Stimulated activated naive CD4-positive, alpha-beta T cell (primary cell): ENCODE measurements at places on chromosomes 12 and 14.

GRCh38 chr12:44286821-44287505, 451.1 kb downstream of the TMEM117 start:
- DNase-seq, result no peak

DNA sequence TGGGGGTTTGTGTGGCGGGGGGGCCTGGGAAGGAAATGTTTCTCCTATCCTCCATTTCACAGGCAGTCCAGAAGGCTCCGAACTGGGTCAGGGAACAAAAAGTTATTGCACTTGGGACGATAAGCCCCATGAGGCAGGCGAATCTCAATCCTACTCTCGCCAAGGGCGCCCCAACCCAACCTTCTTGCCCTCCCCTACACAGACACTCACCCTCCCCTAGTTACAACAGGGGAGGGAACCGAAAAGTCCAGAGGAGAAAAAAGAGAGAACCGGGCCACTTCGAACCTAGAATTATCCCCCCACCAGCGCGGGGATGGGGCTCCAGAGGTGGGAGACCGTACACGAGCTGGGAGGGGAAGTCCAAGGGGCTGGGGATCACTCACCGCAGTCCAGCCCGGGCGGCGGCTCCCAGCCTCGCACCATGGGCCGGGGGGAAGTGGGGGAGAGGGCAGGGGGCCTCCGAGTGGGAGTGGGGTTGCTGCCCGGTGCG, 357 bp downstream of the HOMEZ start:
- DNase-seq, result no peak

DNA sequence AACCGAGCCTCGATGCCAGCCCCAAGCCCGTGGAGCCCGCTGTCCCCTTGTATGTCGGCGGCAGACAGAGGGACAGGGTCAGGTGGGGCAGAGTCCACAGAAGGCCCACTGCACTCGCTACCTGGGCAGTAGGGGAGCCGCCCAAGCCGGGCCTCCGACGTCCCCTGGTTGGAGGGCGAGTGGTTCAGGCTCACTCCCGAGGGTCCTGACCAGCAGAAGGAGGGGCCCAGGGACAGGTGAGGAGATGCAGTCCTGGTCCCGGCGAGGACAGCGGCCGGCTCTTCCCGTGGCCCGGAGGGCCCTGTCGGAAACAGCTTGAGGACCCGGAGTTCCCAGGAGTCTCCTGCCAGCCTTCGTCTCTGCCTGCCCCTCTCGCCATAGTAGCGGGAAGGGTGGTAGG, 216.7 kb upstream of the SFSWAP start:
- DNase-seq, result no peak

- DNase-seq, result no peak
Observed at GRCh38 chr14:52155651-52156213, 86.9 kb upstream of the NID2 start.

DNA sequence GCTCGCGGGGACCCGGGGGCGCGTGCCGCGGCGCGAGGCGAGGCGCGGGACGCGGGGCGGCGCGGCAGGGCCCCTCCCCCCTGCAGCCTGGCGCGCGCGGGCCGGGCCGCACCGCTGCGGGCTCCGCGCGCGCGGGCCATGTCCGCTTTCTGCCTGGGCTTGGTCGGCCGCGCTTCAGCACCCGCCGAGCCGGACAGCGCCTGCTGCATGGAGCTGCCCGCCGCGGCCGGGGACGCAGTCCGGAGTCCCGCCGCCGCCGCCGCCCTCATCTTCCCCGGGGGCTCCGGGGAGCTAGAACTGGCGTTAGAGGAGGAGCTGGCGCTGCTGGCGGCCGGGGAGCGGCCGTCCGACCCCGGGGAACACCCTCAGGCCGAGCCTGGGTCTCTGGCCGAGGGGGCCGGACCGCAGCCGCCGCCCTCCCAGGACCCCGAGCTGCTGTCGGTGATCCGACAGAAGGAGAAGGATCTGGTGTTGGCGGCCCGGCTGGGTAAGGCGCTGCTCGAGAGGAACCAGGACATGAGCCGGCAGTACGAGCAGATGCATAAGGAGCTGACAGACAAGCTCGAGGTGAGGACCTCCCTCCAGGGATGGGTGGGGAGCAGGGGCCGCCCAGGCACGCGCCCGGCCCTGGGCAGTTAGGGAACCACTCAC, 820 bp downstream of the BICDL1 start:
- DNase-seq, result peak; percentile 72

GRCh38 chr12:41418586-41418985, 230.5 kb downstream of the PDZRN4 start:
- DNase-seq, result no peak

DNA sequence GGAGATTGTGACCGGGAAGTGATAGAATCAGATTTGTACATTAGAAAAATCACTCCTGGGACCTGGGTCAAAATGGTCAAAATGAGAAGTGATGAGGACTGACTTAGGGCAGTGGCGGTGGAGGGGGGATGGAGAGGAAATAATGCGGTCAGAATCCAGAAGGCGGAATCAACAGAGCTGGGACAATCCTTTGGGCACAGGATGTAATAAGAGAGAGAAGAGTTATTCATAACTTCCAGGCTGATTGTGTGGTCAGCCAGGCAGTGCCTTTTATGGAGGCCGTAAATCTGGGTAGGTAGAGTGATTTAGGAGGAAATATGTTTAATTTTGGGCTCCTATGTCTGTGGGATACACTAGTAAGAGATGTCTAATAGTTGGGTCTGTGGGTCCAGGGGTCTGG, 21.6 kb downstream of the FBXL14 start:
- no peak for DNase-seq

- DNase-seq, result no peak
Observed at GRCh38 chr12:117742721-117743120, 226.1 kb downstream of the KSR2 start.

- DNase-seq, result peak; percentile 92
Observed at GRCh38 chr12:14960548-14961465, 594 bp downstream of the ARHGDIB start.

GRCh38 chr12:85441741-85442140, 161.7 kb downstream of the ALX1 start:
- DNase-seq, result no peak

- no peak for DNase-seq
Observed at GRCh38 chr14:105337966-105338741, 23.6 kb downstream of the PACS2 start.

GRCh38 chr12:44628180-44628579, 247.9 kb downstream of the NELL2 start:
- no peak for DNase-seq

- no peak for DNase-seq
Observed at GRCh38 chr12:12896260-12896659, 4.9 kb downstream of the GPRC5A start.

DNA sequence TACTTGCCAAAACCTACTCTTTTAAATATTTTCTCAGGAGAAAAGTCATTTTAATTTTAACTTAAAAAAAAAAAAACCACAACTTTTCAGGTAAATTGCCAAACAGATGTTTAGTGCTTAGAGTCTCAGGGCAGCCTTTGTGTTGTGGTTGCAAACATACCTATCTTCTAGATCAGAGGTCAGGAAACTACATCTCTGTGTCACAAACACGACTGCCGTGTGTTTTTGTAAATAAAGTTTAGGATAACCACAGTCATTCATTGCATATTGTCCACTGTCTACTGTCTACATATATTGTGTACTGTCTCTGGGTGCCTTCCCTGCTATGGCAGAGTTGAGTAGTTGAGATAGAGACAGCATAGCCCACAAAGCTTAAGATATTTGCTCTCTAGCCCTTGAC, 48.9 kb downstream of the DYRK2 start:
- peak; percentile 29 for DNase-seq

DNA sequence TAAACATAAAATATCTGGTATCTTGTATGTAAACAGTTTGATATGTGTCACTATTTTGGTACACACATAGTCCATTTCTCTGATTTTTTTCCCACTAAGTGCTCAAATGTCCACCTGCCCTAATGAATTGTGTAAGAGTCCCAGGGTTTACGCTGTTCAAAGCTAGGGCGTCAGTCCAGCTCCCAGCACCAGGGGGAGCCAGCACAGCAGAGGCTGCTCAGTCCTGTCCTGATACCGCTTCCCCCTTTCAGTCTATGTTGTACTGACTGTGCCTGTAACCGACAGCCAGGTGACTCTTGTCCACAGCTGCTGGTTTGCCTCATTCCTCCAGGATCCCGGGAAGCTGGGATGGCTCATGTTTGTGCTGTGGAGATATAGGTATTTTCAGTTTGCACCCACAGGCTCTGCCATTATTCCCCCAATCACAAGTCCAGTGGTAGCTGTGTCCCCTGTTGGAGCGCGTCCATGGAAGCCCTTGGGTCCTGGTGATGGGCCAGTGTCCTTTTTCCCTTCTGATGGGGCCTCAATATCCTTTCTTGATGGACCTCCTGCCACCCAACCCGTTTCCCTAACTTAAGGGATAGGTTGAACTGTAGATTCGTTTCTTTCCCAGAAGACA, 242.0 kb downstream of the NEDD1 start:
- peak; percentile 8 for DNase-seq

- no peak for DNase-seq
Observed at GRCh38 chr14:63486738-63487137, 56.4 kb downstream of the PPP2R5E start.

GRCh38 chr14:90844321-90844720, 28.1 kb upstream of the TTC7B start:
- no peak for DNase-seq

GRCh38 chr12:51779876-51780275, 68.6 kb downstream of the FIGNL2 start:
- DNase-seq, result no peak

DNA sequence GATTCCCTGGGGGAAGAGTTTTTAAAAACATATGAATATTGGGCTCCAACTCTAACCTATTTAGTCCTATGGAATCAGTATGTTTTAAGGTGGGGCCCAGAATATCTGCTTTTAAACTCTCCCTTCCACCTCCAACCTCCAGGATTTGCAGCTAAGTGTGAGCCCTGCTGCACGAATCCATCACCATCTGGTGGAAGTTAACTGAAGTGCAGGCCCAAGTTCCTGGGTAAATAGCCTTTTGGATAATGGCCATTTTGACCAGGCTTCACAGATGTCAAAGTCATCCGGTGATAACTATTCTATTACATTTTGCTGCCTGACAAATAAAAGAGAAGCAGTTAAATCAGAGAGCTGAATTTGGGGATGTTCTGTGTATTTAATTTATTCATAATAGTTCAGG, 58.1 kb upstream of the RMST start:
- DNase-seq, result no peak

DNA sequence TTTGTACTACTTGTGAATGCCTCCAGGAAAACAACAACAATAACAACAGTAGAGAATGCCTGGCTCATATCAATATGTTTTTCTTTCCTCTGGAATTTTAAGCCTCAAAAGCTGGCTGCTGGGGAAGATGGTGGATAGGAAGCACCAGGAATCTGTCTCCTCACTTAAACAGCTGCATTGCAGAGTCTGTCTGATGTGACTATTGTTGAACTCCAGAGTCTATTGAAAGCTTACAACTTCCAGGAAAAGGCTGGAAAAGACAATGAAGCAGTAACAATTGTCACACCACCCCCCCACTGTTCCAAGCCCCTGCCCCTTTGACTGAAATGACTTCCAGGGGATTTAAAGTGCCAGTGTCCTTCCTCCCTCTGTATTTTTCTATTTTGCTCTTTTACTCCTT, 309.7 kb downstream of the BMP4 start:
- no peak for DNase-seq

GRCh38 chr14:47626151-47627035, 49.0 kb downstream of the MDGA2 start:
- no peak for DNase-seq

GRCh38 chr12:117064596-117064995, 34.6 kb downstream of the TESC start:
- DNase-seq, result no peak

DNA sequence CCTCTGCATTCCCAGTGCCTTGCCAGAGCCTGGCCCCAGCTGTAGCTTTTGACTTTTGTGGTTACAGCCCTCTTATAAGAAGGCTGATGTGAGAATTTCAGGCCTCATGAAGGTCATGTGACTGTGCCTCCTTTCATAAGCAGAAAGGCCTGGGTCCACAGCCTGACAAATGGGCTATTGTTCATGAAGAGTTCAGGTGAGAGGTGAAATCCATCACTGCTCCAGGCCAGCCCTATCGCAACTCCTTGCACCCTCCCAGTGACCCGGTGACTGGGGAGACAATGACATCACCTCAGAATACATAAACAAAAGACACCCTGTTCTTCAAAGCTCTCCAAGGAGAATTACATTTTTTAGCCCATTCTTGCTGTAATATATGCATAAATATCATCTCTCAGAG, 321.5 kb downstream of the PCNX1 start:
- no peak for DNase-seq

DNA sequence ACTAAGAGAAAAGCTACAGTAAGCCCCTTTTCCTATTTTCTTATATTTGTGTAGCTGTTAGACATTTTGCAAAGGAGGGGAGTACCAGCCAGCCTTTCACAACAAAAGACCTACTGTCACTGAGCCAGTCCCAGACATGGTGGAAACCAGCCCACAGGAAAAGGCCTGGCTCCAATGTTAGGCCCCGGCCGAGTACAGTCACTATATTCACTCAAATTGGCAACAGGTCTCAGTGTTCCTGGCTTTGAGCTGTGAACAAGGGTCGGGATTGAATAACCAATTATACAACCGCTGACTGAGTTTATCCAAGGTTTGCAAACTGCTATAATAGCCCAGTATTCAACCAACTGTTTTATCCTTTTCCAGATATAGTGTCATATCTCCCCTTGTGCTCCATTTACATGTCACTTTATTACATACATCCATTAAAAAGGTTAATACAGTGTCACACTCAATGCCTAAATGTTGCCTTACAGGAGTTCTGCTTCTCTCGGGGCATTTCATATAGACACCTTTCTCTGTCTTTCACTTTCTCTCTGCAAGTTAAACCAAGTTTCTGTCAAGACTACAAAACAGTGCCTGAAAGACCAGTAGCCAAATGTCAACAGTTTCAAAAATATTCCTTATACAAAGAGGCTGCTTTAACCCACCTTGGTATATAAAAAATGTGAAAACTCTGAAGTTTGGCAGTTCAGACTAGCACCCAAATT, 178.1 kb downstream of the SOX5 start:
- DNase-seq, result no peak

- DNase-seq, result no peak
Observed at GRCh38 chr14:90573385-90574105, 176.7 kb downstream of the CALM1 start.

GRCh38 chr14:75615200-75615599, 36.8 kb downstream of the FLVCR2 start:
- DNase-seq, result no peak

GRCh38 chr14:27078191-27078590, 480.4 kb upstream of the NOVA1 start:
- DNase-seq, result no peak

GRCh38 chr12:106082216-106083175, 56.3 kb downstream of the NUAK1 start:
- no peak for DNase-seq

DNA sequence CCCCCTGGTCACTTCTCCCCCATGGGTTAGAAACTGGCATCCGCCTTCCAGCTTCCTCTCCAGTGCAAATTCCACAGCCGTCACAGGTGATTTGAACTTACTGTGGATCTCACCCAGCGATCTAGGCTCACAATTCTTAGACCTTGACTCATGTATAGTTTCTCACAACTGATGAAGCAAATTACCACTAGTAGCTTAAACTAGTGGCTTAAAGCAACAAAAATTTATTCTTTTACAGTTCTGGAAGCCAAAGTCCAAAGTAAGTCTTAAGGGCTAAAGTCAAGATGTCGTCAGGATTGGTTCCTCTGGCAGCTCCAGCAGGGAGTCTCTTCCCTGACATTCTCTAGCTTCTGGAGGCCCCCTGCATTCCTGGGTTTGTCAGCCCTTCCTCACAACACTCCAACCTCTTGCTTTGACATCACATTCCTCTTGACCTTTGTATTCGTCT, 117.4 kb downstream of the KTN1 start:
- DNase-seq, result no peak

- no peak for DNase-seq
Observed at GRCh38 chr14:50067723-50068495, 48.5 kb downstream of the VCPKMT start.
